ENCODE measurements at places on chromosomes 3 and 15.

- no peak for DNase-seq
Measured at GRCh38 chr15:48396020-48396419, 64.8 kb downstream of the DUT start.

DNA sequence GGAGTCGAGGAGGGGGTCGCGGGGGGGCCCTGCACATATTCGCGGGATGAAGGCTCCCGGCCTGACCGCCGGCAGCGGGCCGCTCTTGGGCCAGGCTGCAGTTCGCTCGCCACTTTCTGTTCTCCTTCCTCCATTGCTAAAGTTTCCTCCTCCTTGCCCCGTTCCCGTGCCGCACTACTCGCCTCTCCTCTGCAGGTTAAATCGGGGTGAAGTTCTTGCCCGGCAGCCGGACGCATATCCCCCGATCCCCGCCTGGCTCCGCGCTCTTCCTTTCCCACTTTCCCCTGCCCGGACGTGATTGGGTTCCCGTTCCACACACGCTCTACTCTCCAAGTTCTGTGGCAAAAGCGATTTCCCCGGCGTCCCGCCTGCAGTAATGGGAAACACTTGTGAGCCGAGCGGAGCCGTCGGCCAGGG is 556 bp downstream of the CRYBG3 start:
- no peak for DNase-seq

DNA sequence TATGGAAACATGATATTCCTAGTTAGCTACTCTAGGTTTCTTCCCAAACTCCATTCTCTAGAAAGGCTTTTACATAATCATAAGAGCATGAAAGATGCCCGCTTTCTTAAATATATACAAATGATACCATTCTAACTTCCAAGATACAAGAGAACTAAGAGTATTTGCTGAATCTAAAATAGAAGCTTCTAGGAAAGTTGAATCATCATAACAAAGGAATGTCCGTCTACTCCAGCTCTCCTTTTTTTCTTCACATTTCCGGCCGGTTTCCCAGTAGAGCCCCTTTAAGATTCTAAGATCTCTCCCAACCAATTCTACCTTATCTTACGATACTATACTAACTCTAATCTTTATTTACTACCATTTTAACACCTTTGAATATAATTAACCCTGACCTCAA is 60.1 kb downstream of the RAD18 start:
- no peak for DNase-seq

GRCh38 chr3:153573481-153573880 is 411.5 kb downstream of the RAP2B start:
- DNase-seq: no peak

GRCh38 chr15:74201710-74202420 is 722 bp downstream of the STRA6 start:
- no peak for DNase-seq

GRCh38 chr15:72813345-72814004 is 29.9 kb upstream of the ADPGK start:
- no peak for DNase-seq

GRCh38 chr15:31802761-31803160 is 227.6 kb upstream of the CHRNA7 start:
- no peak for DNase-seq

- no peak for DNase-seq
Measured at GRCh38 chr3:150194513-150194912, 213.6 kb upstream of the TSC22D2 start.

- DNase-seq: no peak
Measured at GRCh38 chr15:92627014-92627413, 28.6 kb downstream of the FAM174B start.

DNA sequence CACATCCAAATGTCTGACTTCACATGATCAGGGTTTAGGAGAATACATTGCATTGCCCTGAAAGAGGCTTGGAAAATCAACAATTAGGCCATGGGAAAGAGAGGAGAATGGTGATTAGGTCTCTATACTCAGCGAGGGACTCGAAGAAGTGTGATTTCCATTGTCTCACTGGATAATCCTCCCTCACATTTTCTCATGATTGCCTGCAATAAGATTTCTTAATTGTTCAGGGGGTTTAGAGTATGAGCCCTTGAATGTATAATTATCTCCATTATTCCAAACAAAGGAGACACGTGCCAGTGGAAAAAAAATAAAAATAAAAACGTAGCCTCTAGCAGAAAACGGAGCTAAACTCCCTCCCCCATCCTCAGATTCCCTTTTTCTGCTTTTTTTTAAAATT is 173.2 kb downstream of the TPRG1 start:
- DNase-seq: no peak

- no peak for DNase-seq
Measured at GRCh38 chr3:131544557-131544956, 41.8 kb upstream of the MRPL3 start.

DNA sequence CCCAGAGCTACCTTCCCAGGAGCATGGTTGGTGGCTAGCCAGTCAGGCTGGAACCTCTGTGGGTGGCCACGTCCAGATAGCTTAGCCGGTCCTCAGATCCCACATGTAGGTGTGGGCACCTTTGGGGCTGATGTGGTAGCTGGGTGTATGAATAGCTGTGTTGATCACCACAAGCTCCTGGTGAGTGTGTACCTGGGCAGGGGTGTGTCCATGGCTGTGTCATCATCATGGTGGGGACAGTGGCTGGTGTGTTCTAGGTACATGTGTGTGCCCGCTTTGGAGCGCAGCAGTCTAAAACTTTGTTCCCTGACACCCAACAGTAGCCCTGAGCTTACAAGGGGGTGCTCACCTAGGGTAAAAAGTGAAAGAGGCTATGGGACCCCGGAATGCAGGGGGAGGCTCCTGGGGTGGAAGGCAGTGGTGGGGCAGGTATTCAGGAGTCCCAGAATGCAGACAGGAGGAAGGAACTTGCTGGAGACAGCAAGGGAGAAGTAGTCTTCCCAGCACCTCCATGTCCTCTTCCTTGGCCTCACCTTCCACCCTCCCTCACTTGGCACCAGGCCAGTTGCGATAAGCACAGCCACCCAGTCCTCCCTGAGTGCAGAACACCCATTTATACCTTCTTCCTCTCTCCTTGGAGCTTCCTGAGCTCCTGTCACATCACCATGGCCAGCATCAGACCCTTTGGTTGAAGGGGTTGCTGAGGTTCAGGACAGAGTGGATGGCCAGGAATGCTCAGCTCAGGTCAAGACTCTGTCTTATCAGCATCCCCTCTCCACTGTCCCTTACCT is 1.2 kb downstream of the CISH start:
- DNase-seq: no peak

DNA sequence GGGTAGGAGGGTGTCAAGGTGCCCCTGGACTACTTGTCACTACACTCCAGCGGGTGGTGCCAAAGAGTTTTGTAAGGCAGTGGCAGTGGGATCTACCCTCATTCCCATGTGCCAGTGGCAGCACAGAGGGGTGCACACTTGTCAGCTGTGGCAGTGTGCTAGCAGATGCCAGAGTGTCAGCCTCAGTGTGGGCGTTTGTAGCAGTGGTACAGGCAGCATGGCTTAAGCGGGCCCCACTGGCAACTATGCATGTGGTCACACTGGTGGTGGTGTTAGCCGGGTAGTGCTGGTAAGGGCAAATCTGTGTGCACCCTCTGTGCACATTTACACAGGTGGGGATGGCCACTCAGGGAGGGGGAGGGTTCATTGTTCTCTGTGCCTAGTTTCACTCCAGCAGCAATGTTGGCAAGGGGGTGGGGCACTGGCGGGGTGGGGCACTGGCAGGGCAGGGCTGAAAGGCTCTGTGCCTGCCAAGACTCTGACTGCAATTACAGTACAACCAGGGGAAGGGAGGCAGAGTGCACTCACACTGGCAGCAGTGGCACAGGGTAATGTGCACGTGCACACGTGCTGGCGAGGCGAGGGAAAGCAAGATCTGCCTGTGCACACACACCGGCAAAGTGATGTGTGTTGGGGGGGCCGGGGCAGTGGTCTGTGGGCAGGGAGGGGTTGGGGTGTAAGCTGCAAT is 31.8 kb downstream of the MYO9A start:
- no peak for DNase-seq

Data from CD4-positive, alpha-beta T cell treated with Interleukin-6 at 100 ng/mL for 8 hours (primary cell).